ENCODE measurements at places on chromosomes 7 and 10.

DNA sequence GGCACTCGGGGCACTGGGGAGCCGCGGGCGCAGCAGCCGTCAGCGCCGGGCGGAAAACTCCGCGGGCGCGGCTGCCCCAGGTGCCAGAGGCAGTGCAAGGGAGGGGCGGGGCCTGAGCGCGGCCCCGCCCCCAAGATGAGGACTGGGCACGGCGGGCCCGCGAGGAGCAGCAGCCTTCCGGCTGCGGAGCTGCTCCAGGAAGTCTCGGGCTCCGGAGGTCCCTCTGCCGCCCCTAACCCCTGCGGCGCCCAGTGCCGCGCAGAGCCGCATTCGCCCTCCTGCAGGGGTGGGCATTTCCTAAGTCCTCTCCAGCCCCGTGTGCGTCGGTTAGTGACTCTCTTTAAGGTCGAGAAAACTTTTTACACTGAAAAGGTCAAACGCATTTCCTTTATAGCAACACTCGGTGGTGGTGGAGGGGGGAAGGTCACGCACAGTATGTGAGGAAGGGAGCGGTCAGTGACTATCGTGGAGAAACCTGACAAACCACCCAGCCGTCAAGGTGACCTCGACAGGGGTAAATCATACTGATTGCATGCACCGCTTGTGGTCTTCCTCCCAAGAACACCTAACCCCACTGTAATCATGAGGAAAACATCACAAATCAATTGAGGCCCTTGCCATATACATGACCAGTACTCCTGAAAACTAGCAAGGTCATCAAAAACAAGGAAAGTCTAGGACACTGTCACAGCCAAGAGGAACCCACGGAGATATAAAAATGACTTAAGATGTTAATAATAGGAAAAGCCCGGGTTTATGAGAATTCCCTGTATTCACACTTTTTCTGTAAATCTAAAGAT lies at the start of gene ANXA11:
Gene ANXA11, minus strand, starts transcription at position 61 of the 800 bp plus-strand sequence. CDS start 32,676 bp downstream, outside the sequence.
- DNase-seq, result peak; percentile 72

- no peak for DNase-seq
These were observed 714 bp upstream of the CASP2 start for GRCh38 chr7:143287339-143287934.

GRCh38 chr7:2241580-2242540 lies at the start of the genes MRM2 and NUDT1:
Gene MRM2 (minus strand): TSS chr7:2242205. CDS start chr7:2242169, 36 bp downstream.
Gene NUDT1 (plus strand): TSS chr7:2242226. CDS start chr7:2244575, 2,349 bp downstream.
- DNase-seq, result peak; percentile 84

DNA sequence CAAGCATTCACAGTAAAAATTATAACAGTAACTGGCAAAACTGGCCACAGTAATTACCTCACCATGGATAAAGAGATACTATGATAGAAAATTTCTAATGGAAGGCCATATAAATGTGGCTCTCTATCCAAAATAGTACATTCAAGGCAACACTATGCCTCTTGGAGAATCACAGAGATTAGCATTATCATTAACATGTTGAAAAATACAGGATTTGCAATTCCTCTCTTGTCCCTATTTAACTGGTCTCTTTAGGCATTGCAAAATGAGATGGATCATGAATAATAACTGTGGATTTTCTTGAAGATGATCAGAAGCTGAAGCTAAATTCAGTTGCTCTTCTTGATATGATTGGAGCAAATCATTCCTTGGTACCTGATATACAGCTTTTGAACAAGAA lies 100.8 kb upstream of the HGF start:
- DNase-seq, result no peak

- DNase-seq, result no peak
These were observed 25.1 kb upstream of the NRBF2 start for GRCh38 chr10:63107943-63108437.

GRCh38 chr10:69387500-69387899 lies 29.2 kb downstream of the TACR2 start:
- no peak for DNase-seq

- DNase-seq, result no peak
These were observed 642.1 kb downstream of the INHBA start for GRCh38 chr7:41060796-41061195.

- DNase-seq, result peak; percentile 79
These were observed 39.3 kb downstream of the FAS start for GRCh38 chr10:89029785-89030437.

- DNase-seq, result no peak
These were observed 21.1 kb upstream of the FAM53B start for GRCh38 chr10:124765256-124765655.

- DNase-seq, result no peak
These were observed 46.4 kb upstream of the MKRN1 start for GRCh38 chr7:140525743-140526142.

- no peak for DNase-seq
These were observed 2.0 kb downstream of the EIF3A start for GRCh38 chr10:119078422-119079179.

- peak; percentile 0 for DNase-seq
These were observed 203.5 kb downstream of the CTNNA3 start for GRCh38 chr10:67492317-67493019.

- no peak for DNase-seq
These were observed 42.2 kb downstream of the SUFU start for GRCh38 chr10:102545997-102546396.

- no peak for DNase-seq
These were observed 1003.0 kb downstream of the SORCS3 start for GRCh38 chr10:105644091-105644490.

GRCh38 chr10:22317076-22317370 lies 835 bp downstream of the COMMD3 start:
- peak; percentile 30 for DNase-seq

DNA sequence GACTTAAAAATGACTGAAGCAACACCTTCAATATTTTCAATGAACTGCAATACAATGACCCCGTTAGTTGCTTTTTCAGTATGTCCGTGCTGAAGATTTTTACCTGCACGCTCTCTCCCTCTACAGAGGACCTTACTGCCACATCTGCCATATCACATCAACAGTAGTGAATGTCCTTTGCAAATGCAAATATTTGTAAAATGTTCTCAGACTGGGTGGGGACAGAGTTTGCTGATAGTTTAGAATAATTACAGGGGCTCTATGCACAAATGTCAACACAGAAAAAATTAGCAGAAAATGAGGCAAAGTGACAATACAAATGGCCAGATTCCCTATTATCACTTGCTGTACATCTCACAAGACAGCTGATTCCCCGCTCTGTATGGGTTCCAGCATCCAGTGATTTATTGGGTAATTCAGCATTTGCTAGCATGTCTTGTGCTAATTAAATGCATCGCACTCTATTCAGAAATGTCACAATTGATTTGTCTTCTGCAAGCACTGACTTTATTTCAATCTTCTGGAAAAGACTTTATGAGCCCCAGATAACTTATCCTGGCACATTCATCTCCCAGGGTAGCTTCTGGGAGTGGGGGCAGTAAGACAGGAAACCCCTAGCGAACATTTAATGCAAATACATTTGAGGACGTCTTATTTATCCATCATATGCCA lies 69.1 kb upstream of the PTER start:
- no peak for DNase-seq

DNA sequence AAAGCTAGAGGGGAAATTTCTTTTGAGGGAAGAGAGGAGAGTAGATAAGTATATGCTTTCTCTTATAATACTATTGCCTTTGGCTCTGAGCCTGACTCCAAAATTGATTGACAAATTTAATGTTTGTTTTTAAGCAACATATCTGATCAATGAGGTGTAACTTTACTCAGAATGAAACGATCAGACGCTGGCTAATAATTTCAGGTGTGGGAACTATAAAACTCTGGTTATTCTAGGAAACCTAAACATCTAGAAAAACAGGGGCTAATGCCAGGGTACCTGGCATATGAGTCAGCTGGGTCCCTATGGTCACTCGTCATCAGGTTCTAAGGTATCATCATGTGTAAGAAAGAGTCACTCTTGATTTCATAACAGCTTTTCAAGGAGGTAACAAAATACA lies 139.7 kb downstream of the ATE1 start:
- DNase-seq, result no peak

GRCh38 chr7:134693256-134693655 lies 46.6 kb downstream of the BPGM start:
- peak; percentile 78 for DNase-seq

- DNase-seq, result no peak
These were observed 55.9 kb downstream of the PDIA4 start for GRCh38 chr7:148972375-148972774.

DNA sequence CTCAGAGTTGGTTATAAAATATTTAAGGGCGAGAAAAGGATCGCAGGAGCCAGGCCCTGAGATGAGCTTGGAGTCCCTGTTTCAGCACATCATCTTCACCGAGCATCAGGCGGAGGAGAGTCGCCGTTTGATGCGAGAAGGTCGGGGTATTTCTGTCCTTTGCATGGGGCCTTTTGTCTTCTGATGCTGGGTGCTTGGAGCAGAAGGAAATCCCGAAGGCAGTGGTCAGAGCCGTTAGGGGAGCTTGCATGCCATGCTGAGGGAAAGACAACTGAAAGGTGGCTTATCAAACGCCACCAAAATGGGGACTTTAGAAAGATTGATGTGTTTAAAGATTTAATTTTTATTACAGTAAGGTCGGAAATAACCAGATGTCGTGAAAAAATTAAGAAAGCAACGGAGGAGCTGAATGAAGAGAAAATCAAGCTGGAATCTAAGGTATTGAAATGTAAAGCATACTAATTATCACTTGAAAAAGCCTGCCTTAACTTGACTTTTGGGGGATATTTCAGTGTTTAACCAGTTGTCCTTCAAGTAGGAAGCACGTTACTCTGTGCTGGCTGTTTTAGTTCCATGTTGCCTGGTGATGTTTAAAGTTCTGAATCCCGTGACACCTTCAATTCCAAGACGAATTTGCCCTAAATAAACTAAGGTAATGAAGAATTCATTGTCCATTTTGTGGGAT lies 845 bp downstream of the CCDC172 start:
- no peak for DNase-seq

DNA sequence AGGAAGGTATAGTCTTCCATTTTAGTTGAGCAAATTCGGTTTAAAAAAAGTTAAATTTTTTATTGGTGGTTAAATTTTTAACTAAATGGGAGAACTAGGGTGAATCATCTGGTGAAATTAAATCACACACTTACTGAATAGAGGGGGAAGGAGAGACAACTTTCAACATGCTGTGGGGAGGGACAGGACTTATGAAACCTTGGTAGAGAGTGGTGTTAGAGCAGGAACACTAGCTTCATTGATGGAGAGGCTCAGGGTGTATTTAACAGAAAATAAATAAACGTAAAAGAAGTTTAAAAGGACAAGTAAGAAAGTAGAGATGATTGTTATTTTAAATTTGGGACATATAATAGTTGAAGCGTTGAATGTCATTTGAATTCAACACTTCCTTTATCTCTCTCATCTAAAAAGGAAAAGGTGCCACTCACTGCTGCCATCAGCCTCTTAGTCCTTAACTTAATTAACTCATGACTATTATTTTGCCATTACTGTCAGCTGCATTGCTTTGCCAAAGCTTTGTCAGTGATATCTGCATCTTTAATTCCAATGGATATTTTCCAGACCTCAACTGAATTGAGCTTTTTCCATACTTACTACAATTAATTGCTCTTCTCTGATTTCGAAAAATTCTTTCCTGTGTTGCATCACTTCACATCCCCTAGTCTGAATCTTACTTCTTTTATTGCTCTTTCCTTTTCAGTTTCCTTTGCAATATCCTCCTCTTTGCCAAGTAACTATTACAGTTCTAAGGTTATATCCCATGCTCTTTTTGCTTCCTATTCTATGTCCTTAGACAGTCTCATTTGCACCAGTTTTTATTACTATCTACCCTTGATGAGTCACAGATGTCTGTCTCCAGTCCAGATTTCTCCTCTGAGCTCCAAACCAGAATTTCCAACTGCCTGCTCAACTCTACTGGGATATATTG lies 71.7 kb downstream of the GNAT3 start:
- peak; percentile 80 for DNase-seq

DNA sequence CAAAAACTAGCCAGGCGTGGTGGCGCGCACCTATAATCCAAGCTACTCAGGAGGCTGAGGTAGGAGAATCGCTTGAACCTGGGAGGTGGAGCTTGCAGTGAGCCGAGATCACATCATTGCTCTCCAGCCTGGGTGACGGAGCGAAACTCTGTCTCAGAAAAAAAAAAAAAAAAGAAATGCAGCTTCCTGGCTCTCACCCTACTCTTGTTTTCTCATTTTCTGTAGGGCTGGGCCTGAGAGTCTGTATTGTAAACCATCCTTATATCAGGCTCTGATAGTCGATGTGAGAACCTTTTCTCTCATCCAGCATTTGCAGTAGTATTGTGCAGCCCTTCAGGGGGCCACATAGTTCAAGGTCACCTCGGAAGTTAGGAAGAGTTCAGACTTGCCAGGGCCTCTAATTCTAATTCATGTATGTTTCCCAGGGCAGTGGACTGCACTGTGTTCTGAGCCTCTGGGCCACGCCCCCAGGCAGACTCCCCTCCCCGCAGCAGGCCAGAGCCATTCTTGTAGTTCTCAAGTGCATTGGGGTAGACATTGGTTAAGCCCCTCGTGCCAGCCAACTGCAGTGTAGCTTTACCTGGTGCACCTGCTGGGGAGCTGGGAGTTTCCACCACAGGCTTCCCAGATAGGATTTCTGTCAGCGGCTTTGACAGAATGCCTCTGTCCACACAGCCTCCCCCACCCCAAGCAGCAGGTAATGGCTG lies 38.3 kb upstream of the PDCD4 start:
- DNase-seq, result no peak

Measured in mesenchymal stem cell (in vitro differentiated cells and primary cell).